ENCODE measurements at places on chromosomes 7 and 10. TPM values are rescaled to one million over a fixed set of nuclear protein-coding genes. Genes with fewer than 3 reads are reported as not detected.

CLDN3 gene
- not detected for total RNA-seq

NXPH1 gene
- not detected for total RNA-seq

GPR26 gene
- not detected for total RNA-seq

ZNF239 gene
- total RNA-seq, result 1.5 TPM

LRRC4 gene
- total RNA-seq, result 0.68 TPM

ARL4A gene
- total RNA-seq, result 12.7 TPM

LIPN gene
- total RNA-seq, result not detected

PGAM2 gene
- 0.27 TPM for total RNA-seq

ALOX5 gene
- total RNA-seq, result 1.1 TPM

Measured in activated CD4-positive, alpha-beta memory T cell treated with anti-CD3 and anti-CD28 coated beads for 36 hours (primary cell).